ENCODE measurements at places on chromosomes 5 and 9. TPM values are rescaled to one million over a fixed set of nuclear protein-coding genes. Genes with fewer than 3 reads are reported as not detected.

GRCh38 chr5:19660679-19661078 lies 327.3 kb downstream of the CDH18 start:
- no peak for DNase-seq

DNA sequence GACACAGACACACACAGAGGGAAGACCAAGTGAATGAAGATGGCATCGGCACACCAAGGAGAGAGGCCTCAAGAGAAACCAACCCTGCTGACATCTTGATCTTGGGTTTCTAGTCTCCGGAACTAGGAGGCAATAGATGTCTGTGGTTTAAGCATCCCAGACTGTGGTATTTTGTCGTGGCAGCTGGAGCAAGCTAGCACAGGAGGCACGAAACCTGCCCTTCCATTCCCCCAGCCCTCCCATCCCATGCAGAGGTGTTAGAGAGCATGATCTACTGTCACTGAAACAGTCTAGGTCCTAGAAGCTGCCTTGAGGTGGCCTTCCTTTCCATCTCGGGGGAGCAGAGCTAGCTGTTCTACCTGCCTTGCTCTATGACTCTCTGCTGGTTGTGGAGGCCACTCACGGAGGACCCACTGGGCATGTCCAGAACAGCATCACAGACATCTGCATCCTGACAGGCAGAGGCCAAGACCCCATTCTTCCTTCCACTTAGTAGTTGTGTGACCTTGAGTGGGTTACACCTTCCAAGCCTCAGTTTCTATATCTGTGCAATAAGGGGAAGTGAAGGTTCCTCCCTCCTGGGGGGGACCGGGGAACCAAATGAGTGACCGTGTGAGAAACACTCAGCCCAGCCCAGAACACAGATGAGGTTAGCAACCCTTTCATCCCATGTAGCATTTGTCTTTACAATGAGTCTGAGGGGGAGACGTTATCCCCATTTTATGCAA lies 134.3 kb upstream of the BOD1 start:
- DNase-seq = no peak

DNA sequence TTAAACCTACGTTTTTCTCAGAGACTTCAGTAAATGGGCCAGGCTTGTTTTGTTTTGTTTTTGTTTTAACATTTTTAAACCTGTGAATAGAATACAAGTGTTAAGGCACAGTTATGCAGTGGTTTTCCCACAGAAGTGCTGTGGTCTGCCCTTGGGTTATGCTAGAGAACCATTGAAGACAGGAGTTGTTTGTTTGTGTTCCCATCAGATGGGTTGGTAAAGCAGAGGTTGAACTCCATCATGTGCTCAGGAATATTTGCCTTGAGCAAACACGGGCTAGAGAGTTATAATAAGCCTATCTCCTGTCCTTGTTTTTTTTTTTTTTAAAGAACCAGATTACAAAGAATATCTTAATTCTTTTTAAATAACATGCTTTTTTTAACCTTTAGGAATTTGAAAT lies 28.5 kb downstream of the RHOBTB3 start:
- DNase-seq = no peak

GRCh38 chr5:155772009-155772662 lies 554.8 kb upstream of the SGCD start:
- no peak for DNase-seq

DNA sequence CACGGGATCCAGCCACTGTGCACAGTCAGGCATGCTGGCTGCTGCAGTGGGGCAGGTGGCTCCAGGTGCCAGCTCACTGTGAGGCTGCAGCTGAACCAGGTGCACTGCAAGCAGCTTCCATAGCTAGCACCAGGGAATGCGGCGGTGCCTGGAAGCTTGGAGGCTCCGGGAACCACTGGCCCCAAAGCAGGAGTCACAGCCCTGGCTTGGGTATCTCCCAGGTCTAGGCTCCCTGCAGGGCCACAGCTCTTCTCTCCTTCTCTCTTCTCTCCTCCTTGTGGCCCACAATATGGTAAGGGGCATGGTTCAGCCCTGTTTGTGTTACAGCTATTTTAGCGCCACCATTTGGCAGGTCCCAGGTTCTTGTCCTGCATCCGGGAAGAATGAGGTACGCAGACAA lies 6.7 kb upstream of the MTMR12 start:
- no peak for DNase-seq

DNA sequence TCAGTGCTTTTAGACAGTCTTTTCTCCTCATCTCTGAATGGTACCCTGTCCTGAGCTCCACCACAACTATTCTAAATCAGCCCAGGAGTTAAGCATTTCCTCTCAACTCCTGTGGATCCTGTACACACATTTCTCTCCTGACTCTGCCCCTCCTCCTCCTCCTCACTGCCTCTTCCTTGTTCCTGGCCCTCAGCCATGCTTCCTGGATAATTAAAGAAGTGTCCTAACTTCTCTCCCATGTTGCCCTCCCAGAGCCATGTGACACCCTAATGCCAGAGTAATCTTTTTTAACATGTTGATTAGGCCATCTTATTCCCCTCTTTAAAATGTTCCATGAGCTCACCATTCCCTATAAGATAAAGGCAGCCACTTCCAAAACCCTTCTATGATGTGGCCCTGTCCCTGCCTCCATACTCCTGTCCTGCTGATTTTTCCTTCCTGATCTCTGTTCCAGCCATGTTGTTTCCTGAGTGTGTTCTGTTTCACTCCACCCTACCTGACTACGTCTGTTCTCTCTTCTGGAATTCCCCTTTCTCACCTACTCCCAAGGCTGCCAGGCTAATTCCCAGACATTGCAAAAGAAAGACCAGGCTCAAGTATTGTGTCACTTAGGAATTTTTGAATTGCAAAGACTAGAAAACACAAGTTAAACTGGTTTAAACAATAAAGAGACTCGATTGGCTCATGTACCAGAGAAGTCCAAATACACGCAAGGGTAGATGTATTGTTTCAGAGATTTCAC lies 295.2 kb downstream of the MAST4 start:
- no peak for DNase-seq

GRCh38 chr5:141832131-141832530 lies 46.1 kb downstream of the PCDH1 start:
- no peak for DNase-seq

DNA sequence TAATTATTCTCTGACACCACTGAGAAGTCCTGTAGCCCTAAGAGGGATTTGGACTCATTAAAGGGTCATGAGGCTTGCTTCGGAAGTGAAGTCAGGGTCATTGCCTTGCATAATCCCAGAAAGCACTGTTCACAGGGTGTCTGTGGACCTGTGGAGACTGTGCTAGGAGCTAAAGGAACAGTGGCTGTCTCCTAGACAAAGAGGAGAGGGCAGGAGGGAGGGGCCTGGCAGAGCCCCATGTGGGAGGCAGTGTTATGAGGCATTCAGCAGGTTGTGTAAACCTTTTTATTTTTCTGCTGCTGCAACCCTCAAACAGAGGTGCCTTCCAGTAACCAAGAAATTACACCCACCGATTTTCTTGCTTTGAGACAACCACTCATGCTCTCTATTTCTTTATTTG lies 3.3 kb downstream of the TMEM174 start:
- no peak for DNase-seq

- DNase-seq = no peak
Measured at GRCh38 chr5:8521991-8522390, 653.0 kb downstream of the MTRR start.

- DNase-seq = peak; percentile 95
Measured at GRCh38 chr5:177327539-177328522, 16.1 kb upstream of the MXD3 start.

GRCh38 chr9:17017931-17018491 lies 116.8 kb upstream of the CNTLN start:
- peak; percentile 79 for DNase-seq

GRCh38 chr5:131899686-131900085 lies 45.8 kb downstream of the MEIKIN start:
- no peak for DNase-seq

DNA sequence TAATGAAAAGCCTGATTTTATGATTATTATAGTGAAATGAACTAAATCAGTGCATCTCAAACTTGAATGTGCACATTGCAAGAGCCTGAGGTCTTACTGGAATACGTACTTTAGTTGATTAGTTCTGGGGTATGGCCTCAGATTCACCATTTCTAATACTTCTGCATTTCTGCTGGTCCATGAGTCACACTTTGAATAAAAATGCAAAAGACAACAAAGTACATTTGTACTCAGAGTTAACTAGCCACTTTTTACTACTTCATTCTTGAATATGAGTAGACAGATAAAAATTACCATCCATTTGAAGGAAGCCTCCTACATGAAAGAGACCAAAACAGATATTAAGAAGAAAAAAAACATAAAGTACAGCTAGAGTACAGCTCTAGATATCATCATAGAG lies 27.1 kb upstream of the PRR16 start:
- peak; percentile 42 for DNase-seq

DNA sequence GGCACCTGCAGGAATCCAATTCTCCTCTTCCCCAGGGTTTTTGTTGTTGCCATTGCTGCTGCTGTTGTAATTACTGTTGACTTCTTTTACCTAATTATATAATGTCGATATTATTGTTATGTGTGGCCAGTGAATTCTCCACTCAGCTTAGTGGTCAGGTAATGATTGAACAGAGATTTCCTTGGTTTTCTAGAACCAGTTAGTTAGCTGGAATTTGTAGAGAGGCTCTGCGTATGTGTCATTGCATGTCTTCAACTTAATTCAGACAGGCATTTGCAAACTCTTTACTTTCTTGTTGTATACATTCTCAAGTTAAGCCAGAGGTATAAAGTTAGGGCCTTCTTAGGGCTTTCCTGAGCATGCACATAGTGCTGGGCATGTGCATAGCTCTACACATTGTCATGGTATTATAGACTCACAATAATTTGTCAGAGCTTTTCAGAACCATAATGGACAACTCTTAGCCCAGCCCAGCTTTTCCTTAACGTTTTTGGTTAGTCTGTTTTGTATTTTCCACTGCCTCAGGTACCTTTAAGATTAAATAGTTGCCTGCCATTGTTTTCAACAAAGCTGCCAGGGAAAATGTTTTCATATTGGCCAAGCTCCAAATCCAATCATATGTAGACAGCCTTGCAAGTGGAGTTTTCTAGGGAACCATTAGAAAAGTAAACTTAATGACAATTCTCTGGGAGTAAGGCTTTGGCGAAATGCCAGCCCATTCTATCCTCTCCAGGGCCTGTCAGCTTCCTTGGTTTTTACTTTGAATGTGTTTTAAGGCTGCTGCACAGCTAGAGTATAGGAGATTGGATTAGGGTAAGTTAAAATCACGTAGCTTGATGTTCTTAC lies 68.1 kb downstream of the UBE2R2 start:
- peak; percentile 17 for DNase-seq

DNA sequence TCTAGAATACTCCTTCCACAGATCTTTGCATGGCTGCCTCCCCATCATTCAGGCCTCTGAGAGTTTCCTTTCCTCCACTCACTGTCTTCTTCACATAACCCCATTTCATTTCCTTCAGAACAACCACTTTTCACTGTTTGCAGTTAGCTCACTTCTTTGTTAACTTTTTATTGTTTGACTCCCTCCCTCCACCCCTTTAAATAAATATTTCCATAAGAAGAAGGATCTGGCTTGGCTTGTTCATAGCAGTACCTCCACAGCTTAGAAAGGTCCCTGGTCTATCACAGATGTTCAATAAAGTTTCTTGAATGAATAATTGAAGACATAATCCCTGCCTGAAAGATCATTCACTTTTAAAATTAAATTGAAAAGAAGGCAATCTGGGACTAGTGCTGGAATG lies 661.6 kb downstream of the ACTL7B start:
- no peak for DNase-seq

GRCh38 chr5:111432883-111433536 lies 79.3 kb downstream of the STARD4 start:
- peak; percentile 11 for DNase-seq

- DNase-seq = no peak
Measured at GRCh38 chr5:110218981-110219380, 507.5 kb downstream of the TMEM232 start.

DNA sequence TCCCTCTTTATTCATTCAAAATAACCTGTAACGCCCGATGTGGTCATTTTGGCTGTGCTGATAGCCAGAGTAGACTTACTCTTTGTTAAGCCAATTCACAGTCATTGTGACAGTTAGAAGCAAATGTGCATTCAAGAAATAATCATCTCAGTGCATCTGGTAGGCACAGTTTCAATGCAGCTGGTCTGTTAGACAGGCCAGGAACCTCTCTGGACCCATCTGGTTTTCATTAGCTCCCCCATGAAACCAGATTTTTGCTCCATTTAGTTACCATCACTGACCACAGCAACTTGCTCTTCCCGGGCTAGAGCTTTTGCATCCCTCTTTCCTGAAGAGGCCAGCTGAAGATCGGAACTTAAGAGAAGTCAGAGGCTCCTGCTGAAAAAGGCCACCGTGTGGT lies 284.2 kb downstream of the NSG2 start:
- no peak for DNase-seq

Gene PCDHA11
- 0.36 TPM for total RNA-seq

Gene C9orf43
- total RNA-seq = 0.36 TPM

Gene GPR151
- total RNA-seq = not detected

Gene SLC23A1
- not detected for total RNA-seq

Gene IL9
- not detected for total RNA-seq

Gene IL4
- total RNA-seq = not detected

Gene SPATA31D4
- total RNA-seq = not detected

Gene PAEP
- total RNA-seq = not detected

Measured in osteoblast (primary cell).